Stimulated activated CD8-positive, alpha-beta memory T cell treated with anti-CD3 and anti-CD28 coated beads, Interleukin-15, amount 100 ng/mL, for 24 hours (primary cell): ENCODE measurements at places on chromosomes 1 and 21.

DNA sequence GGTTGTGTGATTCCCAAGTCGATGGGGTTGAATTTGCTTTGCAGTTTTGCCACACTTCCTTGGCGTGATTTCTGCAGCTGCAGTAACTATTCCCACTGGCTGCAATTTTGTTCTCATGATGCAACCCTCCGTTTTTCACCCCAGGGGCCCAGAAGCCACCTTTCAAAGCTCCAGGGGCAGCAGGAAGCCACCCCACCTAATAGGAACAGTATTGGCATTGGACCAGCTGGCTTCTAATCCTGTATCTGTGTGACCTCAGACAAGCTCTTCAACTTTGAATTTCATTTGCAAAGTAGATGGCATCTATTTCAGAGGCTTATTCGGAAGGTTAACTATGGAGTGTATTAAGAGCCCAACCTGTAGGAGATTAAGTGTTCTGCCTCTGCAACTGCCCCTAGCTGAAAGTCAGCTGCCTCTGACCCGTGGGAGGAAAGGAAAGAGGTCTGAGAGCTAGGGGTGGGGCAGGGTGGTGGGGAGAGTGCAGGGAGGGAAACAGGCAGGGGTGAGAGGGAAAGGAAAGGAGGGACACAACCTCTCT, 12.6 kb downstream of the C1orf115 start:
- DNase-seq: no peak

GRCh38 chr21:33659568-33659949, 17.3 kb downstream of the ITSN1 start:
- DNase-seq: no peak

- DNase-seq: no peak
Observed at GRCh38 chr1:167991546-167991945, 54.7 kb upstream of the MPC2 start.

GRCh38 chr1:227942716-227943261, 4.9 kb downstream of the WNT9A start:
- no peak for DNase-seq

GRCh38 chr21:40647706-40648105, 199.3 kb downstream of the DSCAM start:
- no peak for DNase-seq

GRCh38 chr1:14300991-14301703, 297.3 kb upstream of the KAZN start:
- no peak for DNase-seq

DNA sequence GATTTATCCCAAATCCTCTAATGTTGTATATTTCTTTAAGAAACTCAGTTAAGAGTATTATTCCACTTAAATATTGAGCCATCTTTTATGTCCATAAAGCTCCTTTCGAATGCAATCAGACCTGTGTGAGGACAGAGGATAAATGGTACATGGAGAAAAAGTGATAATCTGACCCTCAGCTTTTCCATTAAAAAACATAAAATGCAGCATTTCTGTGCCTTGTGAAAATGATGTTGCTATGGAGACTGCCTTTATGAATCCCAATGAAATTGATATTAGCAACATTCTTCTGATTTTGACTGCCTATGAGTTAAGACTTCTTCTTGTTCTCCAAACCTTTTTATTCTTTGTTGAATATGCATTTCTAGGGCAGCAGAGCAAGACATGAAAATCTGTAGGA, 44.1 kb upstream of the CYYR1 start:
- no peak for DNase-seq

- peak; percentile 21 for DNase-seq
Observed at GRCh38 chr1:172699111-172699510, 40.2 kb downstream of the FASLG start.

DNA sequence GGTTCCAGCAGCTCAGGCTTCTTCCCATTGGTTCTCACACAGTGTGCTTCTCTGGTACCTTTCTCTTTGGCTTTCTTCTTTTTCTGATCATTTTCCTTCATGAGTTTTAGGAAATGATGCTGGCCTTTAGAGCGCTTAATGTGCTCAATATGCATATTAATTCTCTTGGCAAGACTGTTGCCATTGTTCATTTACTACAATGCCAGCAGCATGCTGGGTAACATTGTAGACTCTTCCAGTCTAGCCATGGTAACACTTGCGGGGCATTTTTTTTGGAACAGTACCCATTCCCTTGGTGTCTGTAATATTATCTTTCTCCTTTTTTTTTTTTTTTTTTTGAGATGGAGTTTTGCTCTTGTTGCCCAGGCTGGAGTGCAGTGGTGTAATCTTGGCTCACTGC, 21.7 kb downstream of the UBE4B start:
- DNase-seq: no peak

GRCh38 chr1:2530513-2531361, 674 bp upstream of the HES5 start:
- DNase-seq: no peak

GRCh38 chr1:20742671-20743070, 10.2 kb upstream of the SH2D5 start:
- DNase-seq: no peak

GRCh38 chr1:111218701-111219556, 8.6 kb upstream of the CHI3L2 start:
- no peak for DNase-seq

- DNase-seq: no peak
Observed at GRCh38 chr1:76786222-76786621, 81.1 kb upstream of the ST6GALNAC5 start.

DNA sequence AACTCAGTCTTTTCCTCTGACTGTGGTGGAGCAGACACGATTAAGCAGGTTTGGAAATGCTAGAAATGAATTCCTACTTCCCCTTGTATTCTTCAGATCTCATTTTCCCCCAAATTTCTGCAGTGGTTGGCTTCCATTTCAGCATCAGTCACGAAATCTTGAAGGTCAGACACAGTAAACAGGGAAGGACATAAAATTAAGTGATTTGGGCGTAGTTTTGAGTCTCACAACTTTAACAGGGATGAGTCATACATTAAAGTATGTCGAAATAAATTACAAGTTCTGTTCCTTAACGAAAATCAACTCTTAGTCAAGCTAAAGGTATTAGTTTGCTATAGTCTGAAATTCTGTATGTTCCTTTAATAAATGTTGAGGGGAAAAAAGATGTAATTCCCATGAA, 61.1 kb downstream of the HNRNPR start:
- no peak for DNase-seq

DNA sequence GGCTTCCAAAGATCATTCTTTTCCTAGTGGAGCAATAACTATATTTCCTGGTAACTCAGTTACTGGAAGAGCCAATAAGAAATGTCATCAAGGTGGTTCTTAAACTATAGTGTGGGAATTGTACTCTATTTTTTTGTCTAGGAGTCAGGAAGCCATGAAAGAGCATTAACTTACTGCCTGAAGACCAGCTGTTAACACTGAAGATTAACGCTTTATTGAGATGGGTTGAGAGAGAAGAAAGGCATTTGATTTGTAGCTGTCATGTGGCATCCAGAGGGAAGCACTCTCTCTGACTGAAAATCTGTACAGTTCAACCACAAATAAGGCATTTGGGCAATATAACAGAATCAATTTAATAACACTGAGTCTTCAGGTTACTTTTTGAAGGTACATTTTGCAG, 76.0 kb downstream of the DNM3 start:
- no peak for DNase-seq

DNA sequence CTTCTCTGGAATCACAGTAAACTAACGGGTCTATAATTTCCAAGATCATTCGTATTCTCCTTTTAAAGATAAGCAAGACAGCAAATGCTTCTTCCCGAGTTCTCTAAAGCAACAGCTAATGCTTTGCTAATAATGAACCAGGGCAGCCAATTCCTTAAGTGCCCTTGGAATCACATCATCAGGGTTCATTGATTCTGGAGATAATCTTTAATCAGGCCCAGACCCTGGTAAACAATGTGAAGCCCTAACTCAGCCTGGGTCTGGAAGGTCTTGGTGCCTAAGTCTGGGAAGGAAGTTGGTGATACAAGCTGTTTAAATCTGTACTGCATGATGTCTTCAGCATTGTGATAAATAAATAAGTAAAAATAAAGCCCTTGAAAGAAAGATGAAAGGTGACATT, 18.4 kb downstream of the ERI3 start:
- no peak for DNase-seq

DNA sequence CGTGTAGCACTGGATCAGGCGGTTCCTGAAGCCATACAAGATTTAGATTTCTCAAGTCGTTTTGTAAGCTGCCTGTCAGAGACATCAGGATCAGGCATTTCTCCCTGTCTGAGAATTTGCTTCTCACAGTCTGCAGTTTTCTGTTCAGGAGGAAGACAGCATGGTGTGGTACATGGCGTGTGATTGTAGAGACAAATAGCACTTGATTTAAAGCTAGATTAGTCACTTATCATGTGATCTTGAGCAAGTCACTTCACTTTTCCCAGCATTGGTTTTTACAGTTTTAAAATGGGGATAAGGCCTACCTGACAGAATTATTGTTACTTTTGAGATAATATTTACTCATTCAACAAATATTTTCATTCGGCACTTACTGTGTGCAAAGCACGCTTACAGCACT, 63.3 kb downstream of the AK4 start:
- DNase-seq: no peak

GRCh38 chr1:173342736-173343135, 134.4 kb upstream of the PRDX6 start:
- DNase-seq: no peak

DNA sequence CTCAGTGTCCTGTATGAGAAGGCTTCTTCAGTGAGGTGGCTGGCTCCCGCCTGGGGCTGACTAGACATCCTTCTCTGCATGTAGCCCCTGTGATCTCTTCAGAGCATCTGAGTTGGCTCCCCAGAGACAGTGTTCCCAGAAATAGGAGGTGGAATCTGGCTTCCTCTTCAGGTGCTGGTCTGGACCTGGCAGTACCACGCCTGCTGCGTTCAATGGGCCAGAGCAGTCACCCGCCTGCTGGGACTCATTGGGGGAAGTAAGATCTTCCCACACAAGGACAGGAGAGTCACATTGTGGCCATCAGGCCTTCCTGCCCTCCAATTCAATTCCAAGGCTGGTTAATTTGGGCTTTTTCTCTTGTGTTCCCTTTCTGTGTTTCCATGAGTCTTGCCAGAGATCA, 51.0 kb downstream of the ADARB1 start:
- no peak for DNase-seq

DNA sequence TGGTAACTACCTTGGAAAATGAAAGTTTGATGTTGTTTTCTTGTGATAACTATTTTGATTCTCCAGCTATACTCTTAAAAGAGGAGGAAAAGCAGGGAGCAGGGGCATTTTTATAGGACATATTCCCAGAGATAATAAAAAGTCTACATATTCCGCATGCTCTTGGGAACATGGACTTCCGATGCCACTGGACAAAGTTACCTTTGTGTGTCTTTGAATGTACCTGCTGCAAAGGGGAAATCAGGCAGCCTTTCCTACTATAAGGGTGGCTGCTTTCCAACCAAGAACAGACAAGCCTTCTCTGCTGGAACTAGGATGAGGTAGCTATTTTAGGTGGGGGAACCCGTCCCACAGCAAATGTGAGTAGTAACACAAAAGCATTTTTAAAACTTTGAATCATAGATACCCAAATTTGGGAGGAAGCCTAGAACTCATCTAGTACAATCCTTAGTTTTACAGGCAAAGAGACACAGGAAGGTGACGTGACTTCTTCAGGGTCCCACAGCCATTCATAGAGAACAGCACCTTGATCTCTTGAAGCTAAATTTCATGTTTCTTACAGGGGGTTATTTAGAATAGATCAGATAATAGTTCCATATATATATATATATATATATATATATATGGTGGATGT, 179.9 kb downstream of the FASLG start:
- no peak for DNase-seq

GRCh38 chr1:46555826-46556619, 4.6 kb upstream of the KNCN start:
- DNase-seq: no peak

- no peak for DNase-seq
Observed at GRCh38 chr1:79325705-79326104, 319.2 kb upstream of the ADGRL4 start.

GRCh38 chr1:238474263-238474662, 583.5 kb upstream of the ZP4 start:
- no peak for DNase-seq

DNA sequence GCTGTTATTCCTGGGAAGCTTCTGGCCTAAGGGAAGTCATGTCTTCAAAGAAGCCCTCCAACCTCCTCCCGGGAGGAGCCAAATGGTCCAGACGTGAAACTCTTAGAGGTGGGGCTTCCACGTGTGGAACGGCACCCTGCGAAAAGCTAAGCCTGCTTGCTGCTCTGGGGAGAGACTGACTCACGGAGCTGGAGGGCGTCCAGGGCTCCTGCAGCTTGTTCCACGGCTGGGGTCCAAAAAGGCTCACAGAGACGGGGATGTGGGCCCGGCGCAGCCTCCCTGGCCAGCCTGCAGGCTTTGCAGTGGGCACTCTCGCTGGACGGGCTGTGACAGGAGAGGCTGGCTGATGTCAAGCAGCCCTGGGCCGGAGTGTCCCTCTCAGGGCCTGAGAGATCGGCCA, 105.1 kb downstream of the COLGALT2 start:
- DNase-seq: no peak

GRCh38 chr1:27388337-27389005, 4.0 kb upstream of the GPR3 start:
- peak; percentile 47 for DNase-seq

DNA sequence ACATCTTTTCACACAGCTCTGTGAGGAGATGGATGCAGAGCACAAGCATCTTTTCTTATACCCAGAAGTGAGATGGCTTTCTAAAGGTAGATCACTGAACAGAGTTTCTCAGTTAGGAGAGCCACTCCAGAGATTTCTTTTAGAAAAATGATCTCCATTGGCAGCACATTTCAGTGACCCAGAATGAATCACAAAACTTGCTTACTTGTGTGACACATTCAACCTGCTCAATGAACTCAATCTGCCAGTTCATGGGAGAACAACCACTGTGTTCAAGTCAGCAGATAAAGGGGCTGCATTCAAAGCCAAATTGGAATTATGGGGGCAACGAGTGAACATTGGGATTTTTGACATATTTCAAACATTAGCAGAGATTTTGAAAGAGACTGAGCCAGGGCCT, 78.3 kb downstream of the UCHL5 start:
- no peak for DNase-seq

DNA sequence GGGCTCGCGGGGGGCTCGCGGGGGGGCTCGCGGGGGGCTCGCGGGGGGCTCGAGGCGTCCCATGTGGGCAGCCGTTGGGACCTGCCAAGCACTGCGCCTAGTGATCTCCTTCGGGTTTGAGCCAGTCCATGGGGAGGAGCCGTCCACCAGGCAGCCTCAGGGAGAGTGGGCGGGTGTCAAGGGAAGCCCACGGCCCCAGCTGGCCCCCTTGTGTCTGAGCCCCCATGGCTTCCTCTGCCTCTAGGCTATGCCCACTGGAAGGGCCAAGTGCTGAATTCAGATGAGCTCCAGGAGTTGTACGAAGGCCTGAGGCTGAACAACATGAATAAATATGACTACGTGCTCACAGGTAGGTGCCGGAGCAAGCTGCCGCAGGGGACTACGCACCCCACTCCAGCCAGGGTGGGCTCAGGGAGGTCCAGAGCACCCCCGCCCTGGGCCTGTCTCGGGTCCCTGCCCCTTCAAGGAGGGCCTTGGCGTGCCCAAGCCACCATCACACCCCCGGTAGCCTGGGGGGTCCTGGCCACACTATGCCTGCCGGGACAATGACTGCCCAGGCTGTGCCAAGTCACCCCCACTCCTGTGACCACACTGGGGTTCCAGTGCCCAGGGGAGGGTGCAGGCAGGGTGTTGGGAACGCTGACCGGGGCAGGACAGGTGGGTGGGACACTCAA, 22.6 kb downstream of the PDXK start:
- DNase-seq: no peak

- no peak for DNase-seq
Observed at GRCh38 chr1:9724706-9725476, 73.4 kb downstream of the PIK3CD start.

GRCh38 chr21:37149411-37149810, 76.4 kb downstream of the TTC3 start:
- DNase-seq: no peak

- no peak for DNase-seq
Observed at GRCh38 chr1:63743781-63744180, 30.0 kb upstream of the ROR1 start.
